Activated B cell treated with CpG ODN at 0.5 μM for 24 hours (primary cell): ENCODE measurements at places on chromosomes 5 and 9. TPM values are rescaled to one million over a fixed set of nuclear protein-coding genes. Genes with fewer than 3 reads are reported as not detected.

The SLC6A18 gene
- total RNA-seq: not detected in 2 replicates

The CCDC152 gene
- 6.4 and 6.9 TPM in 2 replicates for total RNA-seq

The RASEF gene
- total RNA-seq: not detected in 2 replicates

The NMUR2 gene
- total RNA-seq: not detected in 2 replicates

The LCN10 gene
- total RNA-seq: 13.7 and 15.9 TPM in 2 replicates

The WWC1 gene
- 1.3 and 2.0 TPM in 2 replicates for total RNA-seq

The PTBP3 gene
- 106 and 125 TPM in 2 replicates for total RNA-seq

The PCDHGB3 gene
- 2.0 and 2.6 TPM in 2 replicates for total RNA-seq
